ENCODE measurements at places on chromosomes 3 and 15.

- DNase-seq, result no peak
These were observed 337.3 kb downstream of the LPP start for GRCh38 chr3:188491276-188491687.

DNA sequence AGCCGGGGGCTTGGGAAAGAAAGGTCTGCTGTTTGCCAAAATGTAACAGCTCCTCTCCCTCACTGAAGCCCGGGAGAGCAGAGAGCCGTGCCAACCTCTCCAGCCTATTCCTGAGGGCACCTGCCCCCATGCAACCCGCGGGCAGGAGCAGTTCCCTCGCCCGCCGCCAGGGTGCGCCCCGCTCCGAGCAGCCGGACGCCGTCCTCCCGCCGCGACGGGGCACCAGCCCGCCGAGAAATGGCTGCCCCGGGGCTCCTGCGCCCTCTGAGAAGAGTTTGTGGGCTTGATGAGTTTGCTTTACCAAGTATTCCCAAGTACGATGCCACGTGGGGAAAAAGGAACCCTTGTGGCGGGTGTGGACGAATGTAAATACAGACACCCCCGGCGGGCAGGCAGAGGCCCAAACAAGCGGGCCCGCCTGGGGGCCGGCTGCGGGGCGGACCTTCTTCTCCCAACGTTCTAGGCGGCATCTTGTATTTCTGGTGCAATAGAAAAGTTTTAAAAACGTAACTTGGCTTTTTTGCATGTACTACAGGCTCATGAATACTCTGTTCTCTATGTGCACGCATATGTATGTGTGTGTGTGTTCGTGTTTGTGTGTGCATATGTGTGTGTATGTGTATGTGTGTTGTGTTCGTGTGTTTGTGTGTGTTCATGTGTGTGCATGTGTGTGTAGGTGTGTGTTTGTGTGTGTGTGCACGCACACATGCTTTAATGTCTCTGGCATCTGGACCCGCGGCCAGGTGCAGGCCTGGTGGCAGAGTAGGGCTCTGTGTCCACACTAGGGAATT, 162.9 kb downstream of the CHSY1 start:
- peak; percentile 49 for DNase-seq

- DNase-seq, result no peak
These were observed 159.9 kb downstream of the KLF13 start for GRCh38 chr15:31486506-31486905.

GRCh38 chr15:63530752-63531299, 26.4 kb downstream of the USP3 start:
- no peak for DNase-seq

- DNase-seq, result peak; percentile 62
These were observed 8.4 kb downstream of the NBEAL2 start for GRCh38 chr3:46987743-46988401.
